Activated gamma-delta T cell treated with anti-CD3 and anti-CD28 coated beads, Interleukin-2, amount 50 U/mL, for 16 hours (primary cell): ENCODE measurements at places on chromosomes 6 and 20.
A peak's percentile ranks its signal among the peaks of the same experiment; 100 is the strongest.

DNA sequence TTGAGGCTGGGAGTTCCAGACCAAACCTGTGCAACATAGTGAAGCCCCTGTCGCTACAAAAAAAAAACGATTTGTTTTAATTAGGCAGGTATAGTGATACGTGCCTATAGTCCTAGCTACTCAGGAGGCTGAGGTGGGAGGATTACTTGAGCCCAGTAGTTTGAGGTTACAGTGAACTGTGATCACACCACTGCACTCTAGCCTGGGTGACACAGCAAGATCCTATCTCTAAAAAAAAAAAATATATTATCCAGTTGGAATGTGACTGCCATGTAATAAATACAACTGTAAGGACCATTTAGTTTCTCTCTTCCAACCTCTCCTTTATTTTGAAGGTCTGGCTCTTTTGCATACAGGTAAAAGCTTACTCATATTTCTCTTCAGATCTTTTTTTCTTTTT, 571.5 kb downstream of the UTRN start:
- no peak for DNase-seq

GRCh38 chr6:56890683-56891429, 64.1 kb upstream of the BEND6 start:
- no peak for DNase-seq

- DNase-seq, result no peak
Measured at GRCh38 chr6:119587537-119587936, 238.0 kb upstream of the MAN1A1 start.

DNA sequence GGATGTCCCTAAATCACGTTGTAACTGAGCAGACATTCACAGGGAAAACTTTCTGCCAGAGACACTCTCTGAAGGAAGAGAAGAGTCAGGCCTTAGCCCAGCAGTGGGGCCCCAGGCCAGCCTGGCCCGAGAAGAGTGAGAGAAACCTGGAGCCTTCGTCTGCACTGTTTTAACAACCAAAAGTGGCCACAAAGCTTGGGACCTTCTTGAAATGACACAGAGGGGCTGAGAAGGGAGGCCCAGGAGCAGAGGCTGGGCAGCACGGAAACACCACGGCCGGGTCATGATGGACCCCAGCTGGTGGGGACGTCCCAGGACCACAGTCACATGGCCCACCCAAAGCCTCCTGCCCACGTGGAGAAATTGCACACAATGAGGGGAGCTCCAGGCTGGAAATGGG, 126.8 kb upstream of the THBS2 start:
- no peak for DNase-seq

DNA sequence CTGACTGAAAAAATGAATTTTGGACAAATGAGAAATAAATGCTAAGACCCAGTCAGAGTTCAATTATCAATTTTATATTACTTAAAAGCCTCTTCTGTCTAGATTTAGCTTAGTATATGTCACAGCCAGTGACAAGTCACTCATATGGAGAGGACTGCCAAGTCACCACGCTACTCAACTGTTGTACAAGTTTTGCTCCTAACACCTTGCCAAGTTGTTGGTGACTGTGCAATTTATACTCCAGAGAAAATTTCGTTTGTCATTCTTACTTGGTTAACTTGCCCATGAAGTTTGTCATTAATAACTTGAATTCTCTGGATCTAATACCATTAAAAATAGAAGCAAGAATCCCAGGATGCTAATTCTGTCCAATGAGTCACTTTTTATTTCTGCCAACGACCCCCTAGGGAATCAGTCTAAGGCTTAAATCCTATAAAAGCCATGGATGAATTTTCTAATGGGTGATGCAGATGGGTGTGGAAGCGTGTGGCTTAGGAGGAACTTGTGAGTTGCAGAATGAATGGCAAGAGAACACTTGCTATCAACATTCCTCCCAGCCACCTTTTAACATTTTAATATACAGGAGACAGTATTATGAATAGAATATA, 30.4 kb upstream of the FBXO30 start:
- DNase-seq, result no peak

- no peak for DNase-seq
Measured at GRCh38 chr6:152112491-152113261, 305.2 kb downstream of the ESR1 start.

DNA sequence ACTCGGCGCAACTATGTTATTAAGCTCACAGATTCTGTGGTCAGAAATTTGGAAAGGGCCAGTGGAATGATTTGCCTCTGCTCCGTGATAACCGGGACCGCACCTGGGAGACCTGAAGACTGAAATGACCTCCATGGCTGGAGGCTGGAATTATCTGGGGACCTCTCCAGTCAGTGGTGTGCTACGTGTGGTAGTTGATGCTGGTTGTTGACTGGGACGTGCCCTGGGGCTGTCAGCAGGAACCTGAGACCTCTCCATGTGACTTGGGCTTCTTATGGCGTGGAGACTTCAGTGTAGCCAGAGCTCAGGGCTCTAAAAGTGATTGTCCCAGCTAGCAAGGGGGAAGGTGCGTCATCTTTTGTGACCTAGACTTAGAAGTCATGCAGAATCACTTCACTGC, 50.3 kb downstream of the CHMP4B start:
- no peak for DNase-seq

- DNase-seq, result no peak
Measured at GRCh38 chr6:108169464-108170331, 3.9 kb downstream of the NR2E1 start.

DNA sequence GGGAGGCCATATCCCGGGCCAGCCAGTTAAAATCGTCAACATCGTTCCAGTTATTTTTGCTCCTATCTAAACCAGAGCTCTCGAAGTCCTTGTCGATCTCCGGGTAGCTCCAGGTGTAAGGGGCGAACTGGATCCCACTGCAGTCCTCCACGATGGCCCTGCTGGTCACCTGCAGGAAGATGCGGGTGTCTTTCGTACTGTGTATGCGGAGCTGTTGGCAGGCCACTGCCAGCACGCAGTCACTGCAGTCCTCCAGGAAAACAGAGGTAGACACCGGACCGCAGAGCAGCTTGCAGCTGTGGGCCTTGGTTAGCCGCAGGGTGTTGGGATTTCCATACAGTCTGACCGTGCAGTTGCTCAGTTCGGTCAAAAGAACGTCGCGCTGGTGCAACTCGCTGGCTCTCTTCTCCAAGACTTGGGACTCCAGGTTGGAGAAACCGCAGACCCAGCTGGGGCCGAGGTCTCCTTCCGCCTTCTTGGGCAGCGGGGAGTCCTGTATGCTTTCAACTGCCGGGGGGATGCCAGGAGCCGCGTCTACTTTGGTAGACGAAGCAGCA, 742 bp downstream of the TBCC start:
- peak; percentile 19 for DNase-seq

GRCh38 chr20:34675993-34676641, 775 bp downstream of the PIGU start:
- DNase-seq, result no peak

DNA sequence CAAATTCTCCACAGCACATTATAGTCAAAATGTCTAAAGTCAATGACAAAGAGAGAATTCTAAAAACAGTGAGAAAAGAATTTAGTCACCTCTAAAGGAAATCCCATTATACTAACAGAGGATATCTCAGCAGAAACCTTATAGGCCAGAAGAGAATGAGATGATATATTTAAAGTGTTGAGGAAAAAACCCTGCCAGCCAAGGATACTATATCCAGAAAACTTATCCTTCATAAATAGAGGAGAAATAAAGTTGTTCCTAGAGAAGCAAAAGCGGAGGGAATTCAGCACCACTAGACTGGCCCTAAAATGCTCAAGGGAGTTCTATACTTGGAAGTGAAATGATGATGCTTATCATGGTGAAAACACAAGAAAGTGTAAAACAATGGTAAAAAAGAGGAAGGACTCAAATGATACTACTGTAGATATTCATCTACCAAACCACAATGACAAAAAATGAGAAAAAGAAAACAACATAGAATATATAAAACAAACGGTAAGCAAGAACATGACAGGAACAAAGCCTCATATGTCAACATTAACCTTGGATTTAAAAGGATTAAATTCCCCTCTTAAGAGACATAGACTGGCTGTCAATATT, 16.7 kb downstream of the GPRC6A start:
- no peak for DNase-seq

- DNase-seq, result no peak
Measured at GRCh38 chr6:52517502-52518278, 59.2 kb downstream of the TRAM2 start.

DNA sequence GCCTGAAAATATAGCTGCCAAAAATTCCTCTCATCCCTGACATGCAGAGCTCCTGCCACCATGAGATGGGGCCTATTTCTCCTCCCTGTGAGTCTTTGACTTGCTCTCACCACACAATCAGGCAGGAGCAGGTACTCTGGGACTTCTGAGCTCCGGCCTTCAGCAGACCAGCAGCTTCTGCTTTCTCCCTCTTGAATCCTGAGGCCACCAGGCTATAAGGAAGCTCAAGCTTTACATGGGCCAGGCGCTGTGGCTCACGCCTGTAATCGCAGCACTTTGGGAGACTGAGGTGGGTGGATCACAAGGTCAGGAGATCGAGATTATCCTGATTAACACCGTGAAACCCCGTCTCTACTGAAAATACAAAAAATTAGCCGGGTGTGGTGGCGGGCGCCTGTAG, 238.7 kb upstream of the RREB1 start:
- DNase-seq, result no peak

DNA sequence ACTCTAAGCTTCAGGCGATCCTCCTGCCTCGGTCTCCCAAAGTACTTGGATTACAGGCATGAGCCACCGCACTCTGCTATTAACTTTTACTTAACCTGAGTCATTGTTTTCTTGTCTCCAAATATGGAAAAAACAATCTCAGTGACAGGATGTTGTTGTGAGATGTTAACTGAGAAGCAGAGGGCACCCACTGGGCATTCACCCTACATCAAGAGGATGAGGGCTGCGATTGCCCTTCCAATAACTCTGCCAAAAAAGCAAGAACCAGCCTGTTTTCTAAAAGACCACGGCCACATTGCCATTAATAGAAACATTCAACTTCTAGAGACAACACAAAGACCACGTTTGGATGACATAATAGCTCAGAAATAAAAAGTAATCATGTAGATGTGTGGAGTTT, 107.6 kb upstream of the SGK1 start:
- no peak for DNase-seq

GRCh38 chr20:50783903-50784302, 11.0 kb upstream of the BCAS4 start:
- no peak for DNase-seq

GRCh38 chr20:10185741-10186558, 32.7 kb upstream of the SNAP25 start:
- no peak for DNase-seq

GRCh38 chr6:64497634-64498033, 862.0 kb downstream of the PHF3 start:
- no peak for DNase-seq

GRCh38 chr6:137880746-137881521, 13.9 kb downstream of the TNFAIP3 start:
- DNase-seq, result no peak

- DNase-seq, result peak; percentile 39
Measured at GRCh38 chr20:34037121-34037520, 43.4 kb downstream of the RALY start.

DNA sequence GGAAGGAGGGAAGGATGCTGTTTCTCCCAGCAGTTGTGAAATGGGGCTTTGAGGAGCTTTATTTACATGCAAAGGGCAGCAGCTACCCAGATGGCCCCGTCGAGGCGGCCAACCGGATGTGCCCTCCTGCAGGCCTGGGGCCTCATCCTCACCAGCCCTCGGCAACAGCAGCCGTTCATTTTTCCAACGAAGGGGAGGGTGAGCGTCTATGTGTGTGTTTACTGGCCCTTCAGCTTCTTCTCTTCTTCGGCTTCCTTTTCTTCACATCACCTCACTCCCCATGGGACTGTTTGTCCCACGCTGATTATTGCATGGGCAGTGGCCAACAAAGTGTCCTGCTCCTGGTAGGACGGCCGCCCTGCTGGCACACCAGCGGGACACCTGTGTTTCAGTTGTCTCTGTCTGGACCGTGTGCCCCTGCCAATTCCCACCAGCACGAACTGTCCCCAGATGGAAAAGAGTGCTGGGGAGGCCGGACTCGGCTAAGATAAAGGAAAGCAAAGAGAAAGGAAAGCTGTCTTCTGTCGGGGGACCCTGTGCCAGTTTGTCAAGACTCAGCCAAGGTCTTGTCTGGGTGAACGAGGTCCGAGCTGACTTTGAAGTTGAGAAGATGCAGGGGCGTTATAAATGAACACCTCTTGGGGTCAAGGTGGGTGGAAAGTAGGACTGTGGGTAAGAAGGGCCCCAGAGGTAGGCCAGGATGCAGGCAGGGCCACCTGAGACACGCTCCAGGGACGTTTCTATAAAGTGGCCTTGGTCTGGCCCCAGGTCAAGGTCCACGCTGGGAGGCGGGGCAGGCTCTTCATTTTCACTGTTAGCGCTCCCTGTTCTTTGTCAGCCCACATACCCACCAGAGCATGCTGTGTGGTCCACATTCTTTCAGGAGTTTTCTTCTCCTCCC, 57.0 kb downstream of the FAM50B start:
- DNase-seq, result no peak

DNA sequence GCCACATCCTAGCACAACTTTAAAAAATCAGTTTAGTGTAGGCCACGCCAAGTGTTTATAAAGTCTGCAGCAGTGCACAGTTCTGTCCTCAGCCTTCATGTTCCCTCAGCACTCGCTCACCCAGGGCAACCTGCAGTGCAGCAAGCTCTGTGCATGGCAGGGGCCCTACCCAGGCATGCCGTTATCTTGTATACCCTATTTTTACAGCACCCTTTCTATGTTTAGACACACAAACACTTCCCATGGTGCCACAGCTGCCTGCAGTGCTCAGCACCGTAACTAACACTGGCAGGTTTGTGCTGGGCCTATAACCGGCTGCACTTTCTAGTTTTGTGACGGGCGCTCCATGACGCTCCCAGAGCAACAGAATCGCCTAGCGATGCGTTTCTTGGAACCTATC, 43.8 kb downstream of the ZBTB46 start:
- DNase-seq, result no peak

GRCh38 chr20:961768-962167, 40.3 kb downstream of the RSPO4 start:
- DNase-seq, result no peak

GRCh38 chr20:23643659-23644058, 5.9 kb upstream of the CST3 start:
- no peak for DNase-seq

DNA sequence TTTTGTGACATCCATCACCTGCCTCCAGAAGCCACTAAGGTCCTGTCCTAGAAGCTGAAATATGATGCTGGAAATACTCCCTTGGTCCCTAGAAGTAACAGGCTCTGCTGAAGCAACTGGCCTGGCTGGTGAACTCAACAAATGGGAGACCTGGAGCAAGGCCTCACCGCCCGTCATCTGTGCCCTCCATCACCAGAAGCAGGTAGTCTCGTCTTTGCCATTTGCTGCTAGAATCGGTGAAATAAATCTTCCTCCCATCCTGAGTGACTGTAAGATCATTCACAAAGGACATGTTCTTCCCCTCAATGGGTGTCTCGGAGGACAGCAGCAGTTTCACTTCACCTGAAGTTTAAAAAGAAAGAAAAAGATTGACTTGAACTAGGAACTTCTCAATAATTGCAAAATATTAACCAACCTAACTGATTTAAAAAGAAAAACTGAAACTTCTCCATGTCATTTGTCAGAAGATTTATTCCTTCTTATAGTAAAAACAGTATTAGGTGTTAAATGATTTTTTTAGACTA, 21.0 kb downstream of the CST7 start:
- no peak for DNase-seq

- no peak for DNase-seq
Measured at GRCh38 chr6:107290491-107290890, 168.9 kb downstream of the PDSS2 start.
